H9 (cell line): ENCODE measurements at places on chromosomes 2 and 18.

DNA sequence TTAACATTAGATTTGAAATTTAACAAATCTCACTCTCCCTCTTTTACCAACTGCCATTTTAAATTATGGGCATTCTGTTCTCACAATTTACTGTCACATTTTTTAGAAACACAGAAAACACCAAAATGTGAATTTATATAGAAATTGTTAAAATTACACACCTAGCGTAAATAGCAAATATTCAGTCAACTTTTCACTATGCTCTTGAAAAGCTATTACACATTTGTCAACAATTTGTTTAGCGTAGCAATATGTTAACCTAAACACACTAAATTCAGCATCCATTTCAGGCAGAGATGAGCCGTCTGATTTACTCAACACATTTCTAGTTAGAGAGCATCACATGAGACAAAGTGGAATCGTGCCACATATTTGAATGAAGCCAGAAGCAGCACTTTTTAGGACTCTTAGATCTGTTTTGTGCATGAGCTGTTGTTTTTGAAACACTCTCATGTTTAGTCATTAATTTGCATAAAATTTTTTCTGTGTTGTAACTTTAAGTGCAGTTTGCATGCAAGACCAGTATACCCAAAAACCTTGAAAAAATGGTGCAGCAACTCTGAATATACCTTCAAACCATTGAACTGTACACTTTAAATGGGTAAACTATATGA is 8.2 kb downstream of the TTC32 start:
- H3K27ac ChIP-seq = no peak overlapping the region
- H3K36me3 ChIP-seq = no peaks in the 10 kb centered on the region
- no peaks in the 10 kb centered on the region for H3K4me1 ChIP-seq
- H3K4me3 ChIP-seq = no peak overlapping the region
- no peak for DNase-seq

DNA sequence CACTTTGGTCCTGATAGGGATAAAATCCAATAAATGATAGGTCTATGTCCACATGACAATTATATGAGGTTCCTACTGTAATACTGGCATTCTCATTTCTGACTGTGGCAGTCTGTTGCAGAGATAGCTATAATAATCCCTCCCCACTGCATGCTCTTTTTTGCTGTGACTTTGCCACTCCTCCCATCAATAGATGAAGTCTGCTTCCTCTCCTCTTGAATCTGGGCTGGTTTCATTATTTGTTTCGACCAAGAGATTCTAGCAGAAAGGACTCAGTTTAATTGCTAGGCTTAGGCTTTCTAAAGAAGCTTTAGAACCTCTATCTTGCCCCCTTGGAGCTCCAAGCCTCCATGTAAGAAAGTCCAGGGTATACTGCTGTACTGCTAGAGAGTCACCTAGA is 23.3 kb upstream of the CREB1 start:
- peaks cover 9% of the 10 kb centered on the region for H3K4me1 ChIP-seq
- no peak overlapping the region; the same call in 2 of the 3 replicates for H3K4me3 ChIP-seq
- H3K27me3 ChIP-seq = no peaks in the 10 kb centered on the region
- no peaks in the 10 kb centered on the region for H3K36me3 ChIP-seq
- no peak overlapping the region for H3K27ac ChIP-seq

GRCh38 chr2:15788830-15789229 is 151.5 kb upstream of the MYCN start:
- no peak overlapping the region; the same call in 2 of the 3 replicates for H3K4me3 ChIP-seq
- no peaks in the 10 kb centered on the region; the same call in 1 of the 2 replicates for H3K27me3 ChIP-seq
- no peak for DNase-seq

GRCh38 chr2:2131075-2131789 is 199.8 kb downstream of the MYT1L start:
- H3K27me3 ChIP-seq = no peaks in the 10 kb centered on the region
- no peaks in the 10 kb centered on the region for H3K4me1 ChIP-seq
- no peak overlapping the region for H3K27ac ChIP-seq

GRCh38 chr18:2178036-2178435 is 393.3 kb downstream of the METTL4 start:
- no peak overlapping the region for H3K27ac ChIP-seq
- H3K4me1 ChIP-seq = peaks cover 3% of the 10 kb centered on the region; the same call in 1 of the 2 replicates
- no peak overlapping the region for H3K4me3 ChIP-seq
- DNase-seq = no peak
- no peaks in the 10 kb centered on the region; the same call in 2 of the 3 replicates for H3K36me3 ChIP-seq

GRCh38 chr18:21489119-21489750 is 111.3 kb downstream of the ESCO1 start:
- peaks cover 2% of the 10 kb centered on the region; the same call in 1 of the 2 replicates for H3K4me1 ChIP-seq
- H3K4me3 ChIP-seq = no peak overlapping the region
- H3K27me3 ChIP-seq = no peaks in the 10 kb centered on the region
- no peaks in the 10 kb centered on the region for H3K36me3 ChIP-seq
- H3K27ac ChIP-seq = no peak overlapping the region

DNA sequence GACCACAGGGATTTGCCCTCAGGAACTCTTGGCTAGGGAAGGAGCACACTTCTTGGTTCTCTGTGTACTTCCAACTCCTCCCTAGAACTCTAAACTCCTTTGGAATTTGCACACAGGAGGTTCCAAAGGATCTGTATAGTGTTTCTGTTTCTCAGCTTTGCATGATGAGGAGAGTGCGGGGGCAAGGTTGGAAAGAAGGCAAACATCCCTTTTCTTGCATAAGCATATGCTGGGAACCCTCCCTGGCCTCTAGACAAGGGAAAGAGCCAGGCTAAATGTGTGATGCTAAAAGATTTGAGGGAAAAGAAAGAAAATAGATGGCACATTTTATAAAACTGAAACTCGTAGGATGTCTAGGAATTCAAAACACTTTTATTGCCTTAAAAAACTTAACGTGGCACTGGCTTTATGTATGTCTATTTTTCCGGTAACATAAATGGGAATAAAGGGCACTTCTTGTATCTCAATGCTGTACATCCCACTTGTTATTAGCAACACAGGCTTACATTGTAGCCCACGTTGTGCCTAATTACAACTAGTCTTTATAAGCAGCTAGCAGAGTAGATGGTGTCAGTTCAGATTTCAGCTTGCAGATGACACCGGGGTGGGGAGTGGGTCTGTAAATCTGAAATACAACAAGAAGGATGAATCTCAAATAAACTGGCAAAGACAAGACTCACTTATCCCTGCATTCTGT is 165.8 kb downstream of the GPD2 start:
- no peak overlapping the region for H3K27ac ChIP-seq
- H3K36me3 ChIP-seq = no peaks in the 10 kb centered on the region; the same call in 2 of the 3 replicates
- H3K27me3 ChIP-seq = no peaks in the 10 kb centered on the region
- H3K4me1 ChIP-seq = no peaks in the 10 kb centered on the region; the same call in 1 of the 2 replicates

- H3K4me3 ChIP-seq = no peak overlapping the region
- no peaks in the 10 kb centered on the region for H3K27me3 ChIP-seq
- H3K36me3 ChIP-seq = no peaks in the 10 kb centered on the region
- H3K27ac ChIP-seq = no peak overlapping the region
Observed at GRCh38 chr18:47775961-47776360, 154.5 kb downstream of the SMAD2 start.

- DNase-seq = peak; percentile 37
- no peaks in the 10 kb centered on the region; the same call in 1 of the 2 replicates for H3K4me1 ChIP-seq
- H3K4me3 ChIP-seq = no peak overlapping the region
Observed at GRCh38 chr2:224778474-224778877, 62.3 kb upstream of the CCDC195 start.

DNA sequence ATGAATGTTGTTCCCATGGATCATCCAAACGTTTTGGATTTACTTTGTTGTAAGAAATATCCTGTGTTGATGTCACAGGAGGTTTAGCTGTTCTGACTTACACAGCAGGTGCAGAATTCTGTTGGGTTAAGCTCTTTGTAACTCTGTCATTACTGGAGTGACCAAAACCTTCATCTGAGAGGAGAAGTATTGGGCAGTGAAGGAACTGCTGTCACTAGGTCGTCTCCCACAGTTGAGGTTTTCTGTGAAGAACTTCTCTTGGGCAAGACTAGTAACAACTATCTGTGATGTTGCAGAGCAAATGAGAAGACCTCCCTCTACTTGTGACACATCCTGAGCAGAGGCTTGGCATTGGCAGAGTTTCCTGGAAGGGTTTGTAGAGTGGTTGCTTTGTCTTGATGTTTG is 2.9 kb downstream of the SPTBN1 start:
- no peaks in the 10 kb centered on the region for H3K27me3 ChIP-seq
- no peak for DNase-seq
- no peak overlapping the region for H3K27ac ChIP-seq

DNA sequence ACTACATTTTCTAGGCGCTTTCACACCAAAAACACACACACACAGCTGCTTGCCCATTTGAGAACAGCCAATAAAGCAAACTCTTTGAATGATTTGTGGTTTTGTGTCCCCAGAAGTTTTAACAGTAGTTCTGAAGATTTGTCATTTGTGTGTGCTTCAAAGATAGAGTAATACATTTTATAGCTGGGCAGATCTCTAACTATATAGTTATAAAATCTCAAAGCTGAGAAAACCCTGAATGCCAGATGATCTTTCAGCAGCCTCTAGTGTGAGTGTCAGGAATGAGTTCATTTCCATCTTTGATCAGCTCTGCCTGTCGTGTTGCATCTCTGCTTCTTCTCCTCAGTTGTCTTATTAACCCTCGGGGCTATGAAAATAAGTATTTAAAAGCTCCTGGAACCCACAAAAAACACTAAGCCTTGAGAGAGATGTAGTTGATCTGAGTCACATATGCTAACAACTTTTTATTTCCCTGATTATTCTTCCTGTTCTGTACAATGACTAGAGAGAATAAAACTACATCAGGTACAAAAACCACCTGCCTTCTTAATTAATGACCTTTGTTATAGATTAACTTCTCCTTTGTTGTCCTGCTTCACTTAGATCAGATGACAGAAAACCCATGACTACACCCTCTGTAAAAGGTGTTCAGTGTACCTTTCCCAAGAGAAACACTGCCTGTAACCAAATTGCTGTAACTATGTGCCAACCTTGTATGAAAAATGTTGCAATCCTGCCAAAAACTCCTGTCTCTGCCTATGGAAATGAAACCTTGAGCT is 30.0 kb upstream of the SLC3A1 start:
- H3K27ac ChIP-seq = no peak overlapping the region
- no peak for DNase-seq
- no peaks in the 10 kb centered on the region for H3K36me3 ChIP-seq
- H3K27me3 ChIP-seq = no peaks in the 10 kb centered on the region

- H3K27me3 ChIP-seq = no peaks in the 10 kb centered on the region
- no peak overlapping the region for H3K4me3 ChIP-seq
- no peak for DNase-seq
- no peaks in the 10 kb centered on the region for H3K36me3 ChIP-seq
Observed at GRCh38 chr2:27179344-27180000, 30.7 kb downstream of the TCF23 start.

DNA sequence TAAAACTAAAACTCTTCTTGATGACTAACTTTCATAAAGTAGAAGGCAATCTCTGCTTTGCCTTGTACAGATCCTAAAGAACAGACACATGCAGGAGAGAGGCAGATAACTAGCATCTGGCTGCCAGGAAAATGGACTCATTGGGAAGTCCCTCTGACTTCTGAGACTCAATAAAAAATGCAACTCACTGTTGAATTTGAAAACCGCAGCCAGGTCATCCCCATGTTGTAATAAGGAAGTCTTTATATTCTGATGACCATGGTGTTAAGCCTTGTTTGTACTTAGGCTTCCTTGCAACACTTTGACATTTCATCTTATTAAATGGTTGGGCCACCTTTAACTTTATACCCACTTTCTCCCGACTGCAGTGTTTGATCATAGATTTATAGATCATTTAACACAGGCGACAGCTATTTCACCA is 375.1 kb upstream of the KCNH7 start:
- no peak overlapping the region for H3K4me3 ChIP-seq
- no peaks in the 10 kb centered on the region for H3K4me1 ChIP-seq
- no peaks in the 10 kb centered on the region for H3K27me3 ChIP-seq
- DNase-seq = no peak

- H3K27ac ChIP-seq = no peak overlapping the region
- no peak overlapping the region for H3K4me3 ChIP-seq
- no peaks in the 10 kb centered on the region for H3K36me3 ChIP-seq
- no peaks in the 10 kb centered on the region for H3K4me1 ChIP-seq
- H3K27me3 ChIP-seq = no peaks in the 10 kb centered on the region
Observed at GRCh38 chr2:172964511-172965139, 111.0 kb upstream of the MAP3K20 start.

DNA sequence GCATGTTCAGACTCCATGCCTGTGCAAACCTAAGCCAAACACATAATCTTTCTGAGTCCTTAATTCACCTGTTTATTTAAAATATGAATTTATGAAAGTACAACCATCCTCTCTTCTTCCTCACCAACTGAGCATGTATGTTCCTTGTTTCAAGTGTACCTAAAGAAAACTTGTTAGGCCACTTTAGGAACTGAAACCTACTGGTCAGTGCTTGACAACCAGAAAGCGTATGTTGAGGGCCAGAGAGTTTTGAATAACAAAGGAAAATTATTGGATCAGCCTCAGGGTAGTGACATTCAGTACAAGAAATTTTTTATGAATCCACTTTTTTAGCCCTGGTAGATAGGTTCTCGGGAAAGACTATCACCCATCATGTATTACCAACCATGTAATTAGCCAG is 847.6 kb upstream of the CELF4 start:
- no peak overlapping the region for H3K27ac ChIP-seq
- H3K4me1 ChIP-seq = no peaks in the 10 kb centered on the region
- peaks cover 3% of the 10 kb centered on the region; the same call in 2 of the 3 replicates for H3K36me3 ChIP-seq
- H3K27me3 ChIP-seq = no peaks in the 10 kb centered on the region

DNA sequence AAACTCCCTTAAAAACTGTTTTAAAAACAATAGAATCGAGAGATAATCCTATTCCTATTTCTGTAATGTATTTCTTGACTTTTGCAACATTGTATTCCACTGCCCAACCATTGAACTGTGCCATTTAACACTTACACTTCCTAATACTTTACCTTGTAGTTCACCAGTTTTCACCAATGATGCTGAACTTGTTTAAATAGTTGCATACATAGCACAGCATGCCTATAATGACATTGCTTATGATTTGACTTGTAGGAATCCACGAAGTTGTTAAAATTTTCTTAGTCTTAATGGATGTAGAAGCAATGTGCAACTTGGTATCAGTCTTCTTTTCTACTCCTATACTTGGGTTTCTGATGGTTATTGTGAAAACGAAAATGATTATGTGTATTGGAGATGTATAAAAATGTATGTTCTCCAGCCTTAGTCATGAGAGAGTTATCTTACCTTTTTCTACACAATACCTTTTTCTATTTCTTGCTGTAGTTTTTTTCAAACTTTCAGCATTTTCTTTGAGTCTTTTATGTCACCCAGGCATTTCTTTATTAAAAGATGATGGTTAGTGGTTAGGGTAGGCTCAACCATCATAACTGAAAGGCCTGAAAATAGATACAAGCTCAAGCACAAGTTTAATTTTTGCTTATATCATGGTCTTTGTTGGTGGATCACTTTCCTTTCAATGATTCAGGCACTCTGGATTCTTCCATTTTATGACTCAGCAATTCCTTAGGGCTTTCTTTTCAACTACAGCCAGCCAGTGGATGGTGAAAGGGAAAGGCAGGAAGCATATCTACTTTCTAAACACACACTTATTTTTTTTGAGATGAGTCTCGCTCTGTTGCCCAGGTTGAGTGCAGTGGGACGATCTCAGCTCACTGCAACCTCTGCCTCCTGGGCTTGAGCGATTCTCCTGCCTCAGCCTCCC is 9.4 kb downstream of the GPD2 start:
- H3K36me3 ChIP-seq = peaks cover 14% of the 10 kb centered on the region
- H3K27me3 ChIP-seq = no peaks in the 10 kb centered on the region
- H3K4me3 ChIP-seq = no peak overlapping the region
- H3K4me1 ChIP-seq = 0 out of 2 replicates have a peak, but pooled peaks cover 3% of the 10 kb centered on the region
- no peak overlapping the region for H3K27ac ChIP-seq
- DNase-seq = no peak
